Suppressor macrophage treated with lipopolysaccharide for 1 hour (primary cell): ENCODE measurements at places on chromosomes 5 and 9.

DNA sequence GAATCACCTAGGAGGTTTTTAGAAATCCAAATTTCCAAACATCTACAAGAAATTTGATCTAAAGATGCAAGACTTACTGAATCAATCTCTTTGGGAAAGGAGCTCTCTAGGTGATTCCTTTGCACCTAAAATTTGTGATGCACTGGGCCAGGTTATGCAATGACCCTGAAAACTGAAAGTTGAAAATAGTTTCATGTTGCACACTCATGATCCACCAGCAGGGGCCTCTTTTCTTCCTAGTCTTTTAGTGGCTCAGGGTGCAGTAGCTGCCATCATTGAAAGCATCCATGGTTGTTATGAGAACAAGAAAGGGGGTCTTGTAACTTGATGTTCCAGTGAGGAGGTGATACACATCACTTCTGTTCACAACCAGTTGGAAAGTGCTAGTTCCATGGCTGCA, 486.8 kb downstream of the PSAT1 start:
- DNase-seq, result no peak

DNA sequence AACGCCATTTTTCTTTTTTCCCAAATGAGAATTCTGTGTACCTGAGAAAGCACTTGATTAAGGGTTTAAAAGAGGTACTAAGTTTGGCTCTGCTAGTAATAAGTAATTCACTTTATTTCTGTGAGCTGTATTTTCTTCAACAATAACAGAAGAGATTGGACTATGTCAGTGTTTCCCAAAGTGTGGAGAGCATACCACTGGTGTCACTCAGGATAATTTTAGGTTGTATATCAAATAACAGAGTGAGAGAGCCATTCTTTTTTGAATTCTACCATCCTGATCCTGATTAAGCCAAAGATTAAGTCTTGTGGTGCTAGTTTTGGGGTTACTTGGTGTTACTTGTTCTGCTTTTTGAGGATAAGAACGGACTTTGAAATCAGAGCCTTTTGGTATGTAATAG, 142.3 kb upstream of the PPP1R2B start:
- no peak for DNase-seq

DNA sequence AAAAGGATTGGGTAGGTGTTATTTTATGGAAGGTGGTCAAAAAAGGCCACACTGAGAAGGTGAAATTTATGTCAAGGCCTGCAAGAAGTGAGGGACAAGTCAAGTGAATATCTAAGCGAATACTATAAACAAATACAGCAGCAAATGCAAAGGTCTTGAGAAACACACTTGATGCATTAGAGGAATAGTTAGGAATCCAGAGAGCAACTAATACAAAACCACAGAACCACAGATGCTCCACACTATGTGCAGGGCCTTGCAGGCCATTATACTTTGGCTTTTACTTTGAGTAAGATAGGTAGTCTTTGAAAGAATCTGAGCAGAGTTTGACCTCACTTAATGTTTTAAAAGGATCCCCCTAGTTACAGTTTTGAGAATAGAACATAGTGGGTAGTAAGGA, 4.6 kb downstream of the ZNF622 start:
- DNase-seq, result no peak

DNA sequence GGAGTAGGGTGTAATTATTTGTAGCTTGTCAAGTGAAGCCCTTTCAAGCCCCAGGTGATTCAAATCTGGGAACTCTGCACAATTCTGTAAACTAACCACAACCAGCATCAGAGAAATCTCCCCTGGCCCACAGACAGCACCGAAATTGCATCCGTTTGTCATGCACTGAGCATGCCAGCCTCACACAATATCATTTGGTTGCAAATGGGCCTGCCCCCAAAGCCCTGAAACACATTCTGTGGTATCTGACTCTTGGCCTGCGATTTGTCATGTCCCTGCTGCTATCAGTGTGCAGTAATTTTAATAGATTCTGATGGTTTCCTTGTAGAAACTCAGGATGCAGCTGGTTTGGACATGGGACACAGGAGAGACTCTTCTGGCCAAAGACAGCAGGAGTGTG, 35.3 kb downstream of the SNX24 start:
- DNase-seq, result no peak

DNA sequence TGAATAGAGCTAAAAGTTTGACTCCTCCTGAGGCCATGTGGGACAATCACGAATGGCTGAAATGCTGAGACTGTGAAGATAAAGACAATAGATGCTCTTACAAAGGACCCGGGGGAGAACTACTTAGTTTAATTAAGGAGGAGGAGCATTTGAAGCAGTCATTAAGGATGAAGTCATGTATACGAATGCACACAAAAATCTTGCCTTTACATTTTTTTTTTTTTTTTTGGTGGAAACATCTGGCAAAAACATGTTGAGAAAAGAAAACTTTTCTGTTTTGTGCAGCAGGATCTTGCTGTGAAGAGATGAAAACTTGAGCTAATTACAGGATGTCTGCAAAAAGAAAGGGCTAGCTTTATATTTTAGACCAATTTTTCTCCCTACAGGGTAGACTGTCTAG, 42.3 kb upstream of the NR3C1 start:
- DNase-seq, result no peak

DNA sequence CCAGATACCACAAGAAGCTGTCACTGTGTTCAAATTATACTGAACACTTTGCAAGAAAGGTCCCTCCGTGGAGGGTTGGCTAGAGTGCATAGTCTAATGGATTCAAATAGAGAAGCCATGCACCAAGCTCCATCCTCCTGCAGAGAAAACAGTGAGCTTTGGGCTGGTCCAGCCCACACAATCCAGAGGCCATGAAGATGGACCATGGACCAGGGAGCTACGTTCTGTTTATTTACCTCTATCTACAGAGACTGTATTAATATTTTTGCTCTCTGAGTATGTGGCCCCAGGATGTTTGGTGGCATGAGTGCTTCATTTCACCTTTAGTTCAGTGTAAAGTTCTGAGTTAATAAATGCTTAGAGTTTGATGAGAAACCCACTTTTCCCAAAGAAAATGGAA, 114.8 kb upstream of the PJA2 start:
- DNase-seq, result no peak

- DNase-seq, result peak; percentile 20
Observed at GRCh38 chr5:171355302-171355724, 32.3 kb upstream of the NPM1 start.

DNA sequence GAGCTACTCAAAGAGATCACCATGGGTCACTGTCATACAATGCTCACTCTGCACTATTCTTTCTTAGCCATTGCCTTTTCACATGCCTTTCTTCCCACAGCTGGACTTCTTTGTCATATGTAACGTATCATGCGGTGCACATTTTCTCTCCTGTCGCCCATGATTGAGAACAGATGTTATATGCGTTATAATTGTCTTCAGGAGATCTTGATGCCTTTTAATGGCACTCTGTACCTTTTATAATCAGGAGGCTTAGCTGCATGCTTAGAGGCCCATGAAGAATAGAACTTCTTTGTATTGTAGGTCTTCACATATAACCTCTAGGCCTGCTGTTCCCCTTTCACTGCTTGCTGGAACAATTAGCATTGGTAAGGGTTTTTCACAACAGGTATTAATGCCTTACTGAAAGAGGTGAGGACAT, 436.1 kb downstream of the CDH10 start:
- DNase-seq, result no peak

DNA sequence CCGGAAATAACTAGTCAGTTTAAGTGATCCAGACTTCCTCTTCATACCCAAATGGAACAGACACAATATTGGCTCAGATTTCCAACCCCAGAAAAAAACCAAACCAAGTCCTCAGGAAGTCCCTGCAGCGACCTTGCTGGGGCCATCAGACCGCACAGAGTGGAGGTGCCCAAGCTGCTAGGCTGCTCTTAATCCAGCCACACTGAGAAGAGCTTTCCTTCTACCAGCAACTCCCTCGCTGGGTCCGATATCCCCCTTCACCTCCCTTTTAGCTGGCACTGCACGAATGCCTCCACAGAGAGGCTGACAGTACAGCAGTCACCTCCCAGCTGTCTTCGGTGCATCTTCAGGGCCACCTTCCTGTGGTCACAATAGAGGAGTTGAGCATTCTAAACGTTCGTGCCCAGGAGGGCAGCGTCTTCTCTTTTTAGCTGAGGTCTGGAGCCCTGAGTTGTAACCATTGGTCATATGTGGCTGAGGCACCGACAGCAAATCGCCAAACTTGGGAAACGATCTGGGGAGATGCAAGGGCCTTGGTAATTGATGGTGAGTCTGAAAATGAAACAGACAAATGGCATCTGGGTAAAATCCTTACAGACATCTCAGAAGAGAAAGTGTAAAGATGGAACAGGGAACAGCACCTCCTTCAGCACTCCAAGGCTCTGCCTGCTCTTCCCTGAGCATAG, 5.7 kb downstream of the NAIF1 start:
- DNase-seq, result peak; percentile 43

DNA sequence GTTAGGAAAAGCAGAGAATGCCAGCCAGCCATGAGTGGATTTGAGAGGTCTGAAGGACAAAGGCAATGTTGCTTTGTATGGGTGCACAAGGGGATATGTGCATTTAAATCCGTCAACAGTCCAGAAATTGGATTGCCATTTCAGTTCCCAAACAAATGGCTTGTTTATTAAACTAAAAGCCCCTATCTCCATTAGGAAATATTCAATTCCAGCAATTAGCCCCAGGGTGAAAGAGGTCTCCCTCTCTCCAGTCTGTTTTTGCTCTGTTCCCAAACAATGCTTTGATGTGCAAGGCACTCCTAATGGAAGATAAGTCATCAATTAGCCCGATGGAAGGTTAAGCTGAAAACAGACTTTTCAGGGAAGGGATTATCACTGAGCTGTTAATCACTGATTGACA, 101.3 kb downstream of the C9orf152 start:
- no peak for DNase-seq

- DNase-seq, result peak; percentile 47
Observed at GRCh38 chr9:100602342-100602801, 24.5 kb downstream of the CAVIN4 start.

- DNase-seq, result no peak
Observed at GRCh38 chr5:38538161-38538560, 18.3 kb downstream of the LIFR start.
